Inflammatory macrophage (primary cell): ENCODE measurements at places on chromosomes 4 and X.

GRCh38 chrX:28979877-28980276, 392.6 kb downstream of the IL1RAPL1 start:
- no peak for DNase-seq

DNA sequence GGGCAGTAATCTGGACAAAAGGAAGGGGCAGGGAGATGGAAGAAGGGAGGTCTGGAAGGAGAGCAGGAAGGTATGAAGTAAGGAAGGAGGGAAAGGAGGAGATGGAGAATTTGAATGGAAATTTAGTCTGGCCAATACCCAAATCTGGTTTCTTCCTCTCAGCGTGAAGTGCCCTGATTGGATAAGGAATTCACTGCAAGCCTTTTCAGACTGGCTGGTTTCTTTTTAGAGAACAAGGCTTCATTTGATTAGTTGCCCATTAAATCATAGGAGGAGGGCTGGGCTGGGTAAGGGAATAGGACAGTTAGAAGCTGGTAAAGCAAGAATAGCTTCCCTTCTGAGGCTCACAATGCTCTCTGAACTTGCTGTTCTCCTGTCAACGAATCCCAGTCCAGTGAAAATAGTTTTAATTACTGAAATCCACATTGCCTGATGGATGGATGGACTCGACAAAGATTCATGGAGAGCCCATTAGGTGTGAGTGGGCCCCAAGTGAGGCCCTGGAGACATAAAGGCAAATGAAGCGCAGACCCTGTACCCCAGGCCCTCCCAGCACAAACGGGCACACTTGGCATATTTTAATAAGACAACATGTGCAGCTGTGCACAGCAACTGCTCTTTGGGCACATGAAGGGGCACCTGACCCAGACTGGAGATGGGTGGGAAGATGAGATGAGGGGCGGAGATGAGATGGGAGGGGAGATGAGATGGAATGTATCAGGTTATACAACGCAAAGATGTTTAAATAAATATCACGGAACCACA, 347.1 kb upstream of the GATB start:
- no peak for DNase-seq

DNA sequence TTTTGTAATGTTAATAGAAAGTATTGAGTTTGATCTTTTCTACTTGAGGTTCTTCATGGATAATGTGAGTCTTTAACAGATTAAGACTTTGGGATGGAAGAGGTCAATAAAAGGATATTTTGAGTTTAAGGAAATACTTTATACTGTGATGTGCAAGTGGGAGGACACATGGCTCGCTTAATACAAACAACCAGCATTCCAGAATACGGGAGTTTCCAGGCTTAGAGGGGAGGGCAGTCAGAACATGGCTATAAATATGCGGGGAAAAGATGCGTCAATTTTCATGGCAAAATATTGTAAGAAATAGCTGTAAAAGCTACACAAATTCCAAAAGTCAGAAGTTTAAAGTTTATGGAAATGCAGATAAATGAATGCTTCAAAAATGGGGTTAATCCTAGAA, 192.3 kb downstream of the AASDH start:
- no peak for DNase-seq

DNA sequence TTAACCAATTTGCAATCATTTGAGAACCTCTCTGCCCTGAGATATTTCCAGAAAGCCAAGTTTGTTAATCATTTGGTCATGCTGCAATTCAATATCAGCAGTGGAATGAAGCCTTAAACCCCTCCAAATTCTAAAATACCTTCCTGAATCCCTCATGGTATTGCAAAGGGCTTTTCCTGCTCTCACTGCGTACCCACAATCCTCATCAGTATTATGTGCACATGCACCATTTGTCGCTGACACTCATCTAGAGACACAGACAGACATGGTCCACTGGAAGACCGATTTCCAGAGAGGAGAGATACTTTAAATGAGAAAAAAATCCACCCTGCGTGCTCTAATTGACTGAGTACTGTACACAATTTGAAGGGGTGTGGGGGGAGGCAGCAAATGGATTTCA, 104.4 kb downstream of the GPC3 start:
- no peak for DNase-seq

GRCh38 chr4:93776386-93777080, 52.0 kb upstream of the ATOH1 start:
- DNase-seq = no peak
